Natural killer cell treated with Interleukin-12 subunit alpha and Interleukin-12 subunit beta and Interleukin-15 and Interleukin-18, amount 100 ng/mL, for 72 hours (primary cell): ENCODE measurements at places on chromosomes 7 and 10. TPM values are rescaled to one million over a fixed set of nuclear protein-coding genes. Genes with fewer than 3 reads are reported as not detected.

DNA sequence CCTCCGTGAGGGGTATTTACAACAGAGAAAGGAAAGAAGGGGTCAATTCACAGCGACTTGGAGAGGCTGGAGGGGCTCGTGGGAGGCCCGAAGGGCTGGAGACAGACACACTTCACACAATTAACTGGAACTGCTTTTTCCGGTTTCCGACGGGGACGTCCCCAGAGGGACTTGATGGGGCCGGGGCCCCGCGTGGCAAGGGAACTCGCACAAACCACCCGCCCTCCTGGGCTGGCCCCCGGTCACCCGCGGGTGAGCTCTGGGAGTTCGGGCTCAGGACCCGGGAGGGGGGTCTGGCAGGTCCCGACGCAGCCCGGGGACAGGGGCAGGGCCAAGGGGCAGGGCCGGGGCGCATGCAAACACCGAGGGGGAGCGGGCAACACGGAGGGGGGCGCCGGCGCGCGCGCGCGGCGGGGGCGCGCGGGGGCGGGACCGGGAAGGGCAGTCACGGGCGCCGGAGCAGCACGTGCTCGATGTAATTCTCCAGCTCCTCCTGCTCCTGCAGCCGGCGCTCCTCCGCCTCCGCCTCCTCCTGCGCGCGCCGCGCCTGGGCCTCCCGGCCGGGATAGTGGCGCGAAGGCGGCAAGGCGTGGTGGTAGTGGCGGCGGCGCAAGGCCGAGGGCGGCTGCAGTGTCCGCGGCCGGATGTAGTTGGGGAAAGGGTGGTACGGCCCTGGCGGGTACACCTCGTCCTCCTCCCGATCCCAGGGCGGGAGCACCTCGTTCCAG, 2.7 kb downstream of the VGF start:
- no peak for DNase-seq
- H3K4me1 ChIP-seq: peaks cover 14% of the 10 kb centered on the region
- no peak overlapping the region for H3K27ac ChIP-seq
- peak overlapping the region; percentile 64 for H3K4me3 ChIP-seq

- no peak overlapping the region for H3K4me3 ChIP-seq
- no peaks in the 10 kb centered on the region for H3K4me1 ChIP-seq
- H3K27ac ChIP-seq: no peak overlapping the region
- DNase-seq: no peak
- H3K36me3 ChIP-seq: no peaks in the 10 kb centered on the region
- peaks cover 14% of the 10 kb centered on the region for H3K27me3 ChIP-seq
Measured at GRCh38 chr10:122181041-122181732, 89.9 kb upstream of the BTBD16 start.

Gene ICA1
- 0.45 TPM for total RNA-seq

GRCh38 chr10:97830064-97830463, 19.6 kb upstream of the GOLGA7B start:
- H3K27me3 ChIP-seq: no peaks in the 10 kb centered on the region
- H3K27ac ChIP-seq: no peak overlapping the region
- DNase-seq: peak; percentile 28
- peaks cover 14% of the 10 kb centered on the region for H3K4me1 ChIP-seq

- peaks cover 3% of the 10 kb centered on the region for H3K4me1 ChIP-seq
- H3K4me3 ChIP-seq: no peak overlapping the region
- H3K27ac ChIP-seq: no peak overlapping the region
Measured at GRCh38 chr10:32905466-32905865, 52.6 kb downstream of the ITGB1 start.

Gene CRHR2
- not detected for total RNA-seq

- no peak overlapping the region for H3K27ac ChIP-seq
- no peaks in the 10 kb centered on the region for H3K4me1 ChIP-seq
- no peak overlapping the region for H3K4me3 ChIP-seq
Measured at GRCh38 chr10:95414016-95414830, 123.4 kb upstream of the PDLIM1 start.

- DNase-seq: no peak
- H3K27me3 ChIP-seq: peaks cover under 1% of the 10 kb centered on the region
- H3K4me3 ChIP-seq: no peak overlapping the region
Measured at GRCh38 chr7:106369352-106369751, 84.6 kb upstream of the NAMPT start.

DNA sequence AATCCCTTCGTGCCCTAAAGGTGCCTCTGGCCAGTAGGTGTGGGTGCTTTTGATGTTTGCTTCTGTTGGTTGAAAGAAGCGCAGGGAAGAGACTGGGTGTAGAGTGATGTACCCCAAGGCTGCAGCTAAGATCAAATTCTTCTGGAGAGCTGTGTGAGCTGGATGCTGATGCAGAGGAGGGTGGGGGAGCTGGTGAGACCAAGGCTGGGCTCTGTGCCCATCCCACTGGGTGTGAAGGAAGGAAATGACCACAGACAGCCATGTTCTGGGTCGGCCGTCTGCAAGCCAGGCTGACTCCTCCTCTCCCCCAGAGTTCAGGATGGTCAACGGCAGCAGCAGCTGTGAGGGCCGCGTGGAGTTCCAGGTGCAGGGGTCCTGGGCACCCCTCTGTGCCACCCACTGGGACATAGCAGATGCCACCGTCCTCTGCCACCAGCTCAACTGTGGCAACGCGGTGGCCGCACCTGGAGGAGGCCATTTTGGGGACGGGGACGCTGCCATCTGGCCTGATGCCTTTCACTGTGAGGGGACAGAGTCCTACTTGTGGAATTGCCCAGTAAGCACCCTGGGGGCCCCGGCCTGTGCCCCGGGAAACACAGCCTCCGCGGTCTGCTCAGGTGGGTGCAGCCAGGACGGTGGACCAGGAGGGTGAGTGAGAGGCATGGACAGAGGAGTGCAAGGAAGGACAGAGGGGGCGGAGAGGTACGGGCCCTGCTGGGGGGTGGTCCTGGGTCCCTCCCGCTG, 5.1 kb downstream of the SCART1 start:
- H3K27me3 ChIP-seq: no peaks in the 10 kb centered on the region
- no peak for DNase-seq
- H3K36me3 ChIP-seq: no peaks in the 10 kb centered on the region
- H3K4me3 ChIP-seq: no peak overlapping the region

Gene ANKRD61
- not detected for total RNA-seq

GRCh38 chr7:158291998-158292397, 295.6 kb downstream of the PTPRN2 start:
- H3K27me3 ChIP-seq: no peaks in the 10 kb centered on the region
- H3K4me1 ChIP-seq: no peaks in the 10 kb centered on the region
- H3K4me3 ChIP-seq: no peak overlapping the region

GRCh38 chr10:112525200-112525599, 78.2 kb downstream of the VTI1A start:
- H3K36me3 ChIP-seq: no peaks in the 10 kb centered on the region
- H3K4me1 ChIP-seq: peaks cover 30% of the 10 kb centered on the region
- DNase-seq: no peak
- peak overlapping the region; percentile 76 for H3K27ac ChIP-seq

Gene TSPAN13
- total RNA-seq: 4.1 TPM

- H3K4me1 ChIP-seq: peaks cover 28% of the 10 kb centered on the region
- H3K27ac ChIP-seq: no peak overlapping the region
- DNase-seq: no peak
- H3K36me3 ChIP-seq: no peaks in the 10 kb centered on the region
- peak overlapping the region; percentile 62 for H3K4me3 ChIP-seq
- peaks cover 43% of the 10 kb centered on the region for H3K27me3 ChIP-seq
Measured at GRCh38 chr7:129781928-129782817, 170.6 kb downstream of the UBE2H start.

DNA sequence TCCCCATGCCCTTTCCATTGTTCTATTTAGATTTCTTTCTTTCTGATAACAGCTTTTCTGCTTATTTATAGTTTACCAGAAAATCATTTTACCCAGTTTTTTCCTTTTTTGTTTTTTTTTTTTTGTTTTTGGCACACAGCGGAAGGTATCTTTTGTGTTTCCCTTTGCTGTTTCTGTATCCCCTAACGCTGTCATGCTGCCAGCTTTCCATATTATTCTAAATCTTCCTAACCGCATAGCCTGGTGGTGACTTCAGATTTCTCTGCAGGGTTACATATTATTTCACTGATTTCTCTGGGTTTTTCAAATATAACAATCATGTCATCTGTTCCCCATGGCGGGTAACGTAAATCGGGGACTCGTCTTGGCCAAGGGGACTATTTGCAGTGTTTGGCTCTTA, 4.0 kb upstream of the SLC29A4 start:
- no peaks in the 10 kb centered on the region for H3K36me3 ChIP-seq
- DNase-seq: no peak
- H3K27ac ChIP-seq: no peak overlapping the region
- no peaks in the 10 kb centered on the region for H3K4me1 ChIP-seq

DNA sequence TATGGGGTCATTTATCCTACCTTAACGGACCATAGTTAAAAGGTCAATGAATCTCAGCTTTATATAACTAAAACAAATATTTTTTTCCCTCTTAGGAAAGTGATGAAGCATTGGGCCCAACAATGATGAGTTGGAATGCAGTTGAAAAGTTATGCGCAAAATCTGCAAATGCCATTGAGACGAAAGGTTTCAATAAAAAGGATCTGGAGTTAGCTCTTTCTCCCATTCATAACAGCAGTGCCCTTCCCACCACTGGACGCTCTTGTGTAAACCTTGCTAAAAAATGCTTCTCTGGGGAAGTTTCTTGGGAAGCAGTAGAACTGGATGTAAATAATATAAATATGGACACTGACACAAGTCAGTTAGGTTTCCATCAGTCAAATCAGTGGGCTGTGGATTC, 14.7 kb downstream of the MASTL start:
- H3K27me3 ChIP-seq: no peaks in the 10 kb centered on the region
- DNase-seq: no peak
- peaks cover 5% of the 10 kb centered on the region for H3K36me3 ChIP-seq
- no peaks in the 10 kb centered on the region for H3K4me1 ChIP-seq
- no peak overlapping the region for H3K4me3 ChIP-seq

Gene LRRC4
- not detected for total RNA-seq

Gene HMX2
- not detected for total RNA-seq

DNA sequence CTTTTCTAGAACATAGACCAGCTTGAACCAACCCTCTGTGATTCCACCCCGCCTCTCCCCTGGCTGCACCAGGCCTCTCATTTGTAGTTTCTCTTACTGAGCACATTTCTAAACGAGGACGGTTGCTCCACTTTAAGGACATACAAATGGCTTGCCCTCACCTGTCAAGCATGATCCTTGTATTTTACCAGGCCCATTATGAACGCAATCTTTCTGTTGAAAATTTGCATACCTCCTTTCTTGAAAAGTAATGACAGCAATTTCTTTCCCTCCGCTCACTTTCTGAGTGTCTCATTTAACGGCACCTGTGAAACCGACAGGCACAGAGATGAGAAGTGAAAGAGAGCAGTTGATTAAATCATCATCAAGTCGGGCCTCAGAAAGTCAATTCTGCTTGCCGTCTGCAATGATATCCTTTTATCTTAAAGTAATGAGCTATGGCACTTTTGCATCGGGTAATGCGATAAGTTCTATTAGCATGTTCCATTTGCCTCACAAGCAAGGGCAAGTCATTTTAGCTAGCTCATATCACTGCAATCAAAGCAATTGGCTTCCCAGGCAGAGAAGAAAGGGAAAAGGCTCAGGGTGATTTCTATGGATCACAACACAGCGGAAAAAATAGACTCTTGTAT, 705.6 kb upstream of the GALNT17 start:
- no peaks in the 10 kb centered on the region for H3K36me3 ChIP-seq
- no peak overlapping the region for H3K27ac ChIP-seq
- no peak overlapping the region for H3K4me3 ChIP-seq
- no peak for DNase-seq
- H3K4me1 ChIP-seq: no peaks in the 10 kb centered on the region

- H3K36me3 ChIP-seq: peaks cover 4% of the 10 kb centered on the region
- H3K27ac ChIP-seq: no peak overlapping the region
- peaks cover 4% of the 10 kb centered on the region for H3K4me1 ChIP-seq
- H3K4me3 ChIP-seq: no peak overlapping the region
- H3K27me3 ChIP-seq: no peaks in the 10 kb centered on the region
Measured at GRCh38 chr7:99447943-99448342, 9.2 kb downstream of the CPSF4 start.

- H3K4me1 ChIP-seq: no peaks in the 10 kb centered on the region
- H3K36me3 ChIP-seq: no peaks in the 10 kb centered on the region
- no peak overlapping the region for H3K4me3 ChIP-seq
- no peaks in the 10 kb centered on the region for H3K27me3 ChIP-seq
Measured at GRCh38 chr7:123797673-123798531, 47.1 kb upstream of the HYAL4 start.

GRCh38 chr7:71868797-71869196, 543.3 kb downstream of the CALN1 start:
- peaks cover 5% of the 10 kb centered on the region for H3K36me3 ChIP-seq

DNA sequence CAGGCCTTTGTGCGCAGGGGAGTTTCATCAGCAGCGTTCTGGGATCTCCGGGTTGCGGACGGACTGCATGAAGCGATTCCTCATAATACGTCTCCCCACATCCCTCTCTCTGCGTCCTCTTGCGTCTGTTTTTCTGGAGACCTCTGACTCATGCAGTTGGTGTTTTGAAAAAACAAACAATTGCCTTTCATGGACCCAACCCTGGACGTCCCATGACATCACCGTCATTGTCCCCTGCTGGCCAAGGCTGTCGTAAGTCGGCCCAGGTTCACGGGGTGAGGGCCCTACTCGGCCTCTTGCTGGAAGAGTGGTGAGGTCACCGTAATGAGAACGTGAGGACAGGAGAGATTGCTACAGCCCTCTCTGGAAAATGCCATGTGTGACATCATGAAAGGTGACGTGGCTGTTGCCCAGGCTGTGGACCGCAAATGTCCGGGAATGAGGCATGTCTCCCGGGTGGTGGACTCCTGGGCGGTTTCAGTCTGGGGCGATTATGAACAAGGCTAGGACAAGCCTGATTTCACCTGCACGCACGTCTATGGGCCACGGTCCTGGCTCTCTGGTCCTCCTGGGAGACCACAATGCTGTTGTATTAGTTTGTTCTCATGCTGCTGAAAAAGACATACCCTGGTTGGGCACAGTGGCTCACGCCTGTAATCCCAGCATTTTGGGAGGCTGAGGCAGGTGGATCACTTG, 9.8 kb upstream of the MAFK start:
- H3K36me3 ChIP-seq: peaks cover 5% of the 10 kb centered on the region
- DNase-seq: no peak
- H3K4me3 ChIP-seq: no peak overlapping the region
- no peak overlapping the region for H3K27ac ChIP-seq
- H3K27me3 ChIP-seq: no peaks in the 10 kb centered on the region

Gene HMX3
- total RNA-seq: not detected

Gene TFEC
- not detected for total RNA-seq

DNA sequence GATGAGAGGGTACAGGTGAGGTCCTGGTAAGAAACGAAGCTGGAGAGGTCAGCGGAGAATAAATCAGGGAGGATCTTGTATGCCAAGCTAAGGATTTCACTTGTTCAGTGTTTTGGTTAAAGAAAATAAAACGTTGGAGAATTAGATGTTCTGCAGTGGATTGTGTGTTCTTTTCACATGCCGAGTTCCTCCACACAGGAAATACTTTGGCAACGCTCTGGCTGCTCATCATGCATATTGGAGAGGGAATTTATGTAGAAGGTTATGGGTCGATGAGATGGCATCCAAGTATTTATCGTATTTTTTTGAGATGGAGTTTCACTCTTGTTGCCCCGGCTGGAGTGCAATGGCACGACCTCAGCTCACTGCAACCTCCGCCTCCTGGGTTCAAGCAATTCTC, 11.0 kb downstream of the RPS24 start:
- H3K27me3 ChIP-seq: no peaks in the 10 kb centered on the region
- H3K4me1 ChIP-seq: peaks cover 34% of the 10 kb centered on the region
- no peak overlapping the region for H3K4me3 ChIP-seq
- DNase-seq: no peak
- H3K36me3 ChIP-seq: peaks cover 17% of the 10 kb centered on the region

Gene CHST15
- total RNA-seq: 0.95 TPM
